ENCODE measurements at places on chromosomes 5 and 9. TPM values are rescaled to one million over a fixed set of nuclear protein-coding genes. Genes with fewer than 3 reads are reported as not detected.

Gene HCN1
- polyA plus RNA-seq, result not detected

GRCh38 chr9:79057576-79057975 lies 514.2 kb upstream of the TLE4 start:
- no peak for DNase-seq

- peak; percentile 4 for DNase-seq
Observed at GRCh38 chr5:64074533-64074932, 91.1 kb upstream of the RNF180 start.

GRCh38 chr9:86829496-86830046 lies 117.7 kb downstream of the GAS1 start:
- no peak for DNase-seq

DNA sequence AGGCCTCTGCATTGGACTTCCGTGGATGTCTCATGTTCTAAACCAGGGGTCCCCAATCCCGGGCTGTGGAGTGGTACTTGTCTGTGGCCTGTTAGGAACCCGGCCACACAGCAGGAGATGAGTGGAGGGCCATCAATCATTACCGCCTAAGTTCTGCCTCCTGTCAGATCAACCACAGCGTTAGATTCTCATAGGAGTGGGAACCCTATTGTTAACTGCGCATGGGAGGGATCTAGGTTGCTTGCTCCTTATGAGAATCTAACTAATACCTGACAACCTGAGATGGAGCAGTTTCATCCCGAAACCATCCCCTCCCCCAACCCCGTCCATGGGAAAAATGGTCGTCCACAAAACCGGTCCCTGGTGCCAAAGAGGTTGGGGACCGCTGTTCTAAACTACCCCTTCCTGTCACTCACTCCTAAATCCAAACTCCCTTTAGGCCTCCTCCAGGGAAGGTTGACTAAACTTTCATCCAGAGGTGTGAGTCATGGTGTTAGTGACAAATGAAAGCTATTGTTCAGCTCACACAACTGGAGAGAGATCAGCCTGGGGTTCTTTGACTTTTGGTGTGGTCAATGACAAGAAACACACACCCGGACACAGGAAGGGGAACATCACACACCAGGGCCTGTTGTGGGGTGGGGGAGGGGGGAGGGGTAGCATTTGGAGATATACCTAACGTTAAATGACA lies 9.5 kb downstream of the KCNV2 start:
- no peak for DNase-seq

Gene FOXD4L4
- polyA plus RNA-seq, result 0.12 TPM

GRCh38 chr9:137388589-137389427 lies 34.2 kb downstream of the EXD3 start:
- DNase-seq, result no peak

DNA sequence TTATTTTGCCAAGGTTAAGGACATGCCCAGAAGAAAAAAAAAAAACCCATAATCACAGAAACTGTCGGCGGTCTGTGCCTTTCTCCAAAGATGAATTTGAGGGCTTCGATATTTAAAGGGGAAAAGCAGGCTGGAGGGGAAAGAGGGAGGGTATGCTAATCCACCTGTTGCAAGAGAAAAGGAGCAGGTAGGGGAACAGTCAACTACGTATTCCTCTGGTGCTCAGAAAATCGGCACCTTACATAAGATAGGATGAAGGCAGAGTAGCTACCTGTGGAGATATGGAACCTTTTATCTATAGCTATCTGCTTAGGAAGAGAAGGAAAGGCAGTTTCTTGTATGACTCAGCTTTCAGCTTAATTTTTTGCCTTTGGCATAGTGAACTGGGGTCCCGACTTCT lies 77.7 kb downstream of the PTCD2 start:
- no peak for DNase-seq

- no peak for DNase-seq
Observed at GRCh38 chr9:12716823-12717600, 23.8 kb downstream of the TYRP1 start.

Gene IFNE
- not detected for polyA plus RNA-seq

DNA sequence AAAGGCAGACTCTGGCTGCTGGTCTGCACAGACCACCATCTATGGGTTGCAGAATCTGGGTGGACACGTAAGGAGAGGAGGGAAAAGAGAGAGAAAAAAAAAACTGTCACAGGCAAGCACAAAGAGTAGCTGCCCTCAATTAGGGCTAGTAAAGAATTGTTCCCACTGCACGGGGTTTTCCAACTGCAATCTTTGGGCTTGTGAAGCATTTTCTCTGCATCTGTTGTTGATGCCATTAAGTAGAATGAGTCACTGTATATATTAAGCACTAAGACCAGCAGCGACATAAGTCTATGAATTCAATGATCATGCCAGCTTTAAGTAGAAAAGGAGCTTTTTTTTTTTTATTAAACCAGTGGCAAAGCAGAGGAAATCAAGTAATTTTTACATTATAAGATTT lies 40.2 kb downstream of the MED10 start:
- DNase-seq, result no peak

DNA sequence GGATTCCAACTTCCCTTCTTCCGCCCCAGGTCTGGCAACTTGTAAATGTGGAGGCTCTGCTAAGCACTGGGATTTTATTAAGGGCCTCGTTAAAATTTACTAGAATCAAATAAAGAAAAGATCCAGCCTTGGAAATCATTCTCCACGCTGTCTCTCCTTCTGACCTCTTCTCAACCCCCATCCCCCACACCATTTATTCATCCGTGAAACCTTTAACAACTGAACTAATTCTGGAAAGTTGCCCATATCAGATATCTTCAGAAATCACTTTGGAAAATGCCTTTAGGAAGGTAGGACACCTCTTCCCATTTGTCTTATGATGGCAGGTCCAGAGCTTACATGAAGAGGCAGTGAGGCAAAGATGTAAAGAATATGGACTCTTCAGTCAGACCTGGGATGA lies 288.5 kb downstream of the SLIT3 start:
- DNase-seq, result no peak

Gene SLC27A4
- 21.7 TPM for polyA plus RNA-seq

DNA sequence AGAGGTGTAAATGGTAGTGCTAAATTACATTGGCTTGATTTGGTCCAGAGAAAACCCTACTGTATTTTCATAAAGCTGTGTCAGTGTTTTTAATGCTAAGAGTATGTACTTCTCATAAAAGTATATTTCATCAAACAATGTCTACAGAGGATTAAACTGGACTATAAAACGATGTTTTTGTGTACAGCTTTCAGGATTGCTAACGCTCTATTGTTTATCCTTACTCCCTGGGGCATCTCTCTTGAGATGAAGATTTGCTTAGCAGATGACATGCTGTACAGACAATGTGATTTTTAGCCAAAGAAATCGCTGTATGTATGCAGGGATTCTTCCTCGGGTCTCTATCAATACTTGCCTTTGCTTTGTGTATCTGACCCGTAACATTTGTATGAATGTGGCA lies 216.0 kb downstream of the FBXL7 start:
- DNase-seq, result no peak

DNA sequence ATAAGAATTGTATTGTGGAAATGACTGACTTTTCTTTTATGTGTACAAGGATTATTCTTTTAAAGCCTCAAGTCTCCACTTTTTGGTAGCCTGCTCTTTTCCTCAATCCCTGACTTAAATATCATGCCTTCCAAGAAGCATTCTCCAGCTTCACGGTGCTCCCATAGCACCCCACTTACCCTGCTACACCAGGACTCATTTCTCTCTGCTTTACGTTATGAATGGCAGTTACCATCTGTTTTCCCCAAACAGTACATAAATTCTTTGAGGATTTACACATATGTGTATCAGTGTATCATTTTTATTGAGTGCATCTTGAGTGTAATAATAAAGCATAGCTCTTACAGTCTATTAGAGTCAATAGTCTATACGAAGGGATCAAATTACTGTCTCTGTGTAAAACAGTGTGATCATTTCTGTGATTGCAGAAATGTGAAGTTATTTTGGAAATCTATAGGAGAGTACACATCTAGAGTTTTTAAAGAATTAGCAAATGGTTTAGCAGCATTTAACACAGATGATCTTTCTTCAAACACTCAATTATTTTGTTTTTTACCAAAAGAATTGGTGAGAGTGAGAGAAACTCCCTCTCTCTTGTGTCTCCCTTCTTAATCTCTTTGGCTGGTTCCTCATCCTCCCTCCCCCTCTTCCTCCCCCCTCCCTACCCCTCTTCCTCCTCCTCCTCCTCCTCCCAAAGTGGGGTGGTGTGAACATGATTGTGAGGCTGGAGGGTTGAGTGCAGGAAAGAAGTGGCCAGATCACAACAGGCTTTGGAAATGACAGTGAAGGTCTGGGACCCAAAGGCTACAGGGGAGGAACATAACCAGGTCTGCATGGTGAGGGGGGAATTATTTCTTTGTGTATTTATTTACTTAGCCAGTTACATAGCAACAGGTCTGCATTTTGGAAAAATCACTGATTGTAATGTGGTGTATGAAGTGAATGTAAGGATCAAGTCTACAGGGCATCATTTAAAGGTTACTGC lies 27.6 kb upstream of the ECM2 start:
- DNase-seq, result no peak

- DNase-seq, result no peak
Observed at GRCh38 chr9:135850737-135851136, 56.6 kb downstream of the CAMSAP1 start.

- DNase-seq, result no peak
Observed at GRCh38 chr5:32572778-32573480, 12.4 kb upstream of the SUB1 start.

Gene SLC6A18
- 4.6 TPM for polyA plus RNA-seq

Gene IFNB1
- not detected for polyA plus RNA-seq

- DNase-seq, result no peak
Observed at GRCh38 chr5:136113606-136114005, 19.0 kb upstream of the SMAD5 start.

- no peak for DNase-seq
Observed at GRCh38 chr5:170501361-170501760, 2.5 kb upstream of the KCNIP1 start.

DNA sequence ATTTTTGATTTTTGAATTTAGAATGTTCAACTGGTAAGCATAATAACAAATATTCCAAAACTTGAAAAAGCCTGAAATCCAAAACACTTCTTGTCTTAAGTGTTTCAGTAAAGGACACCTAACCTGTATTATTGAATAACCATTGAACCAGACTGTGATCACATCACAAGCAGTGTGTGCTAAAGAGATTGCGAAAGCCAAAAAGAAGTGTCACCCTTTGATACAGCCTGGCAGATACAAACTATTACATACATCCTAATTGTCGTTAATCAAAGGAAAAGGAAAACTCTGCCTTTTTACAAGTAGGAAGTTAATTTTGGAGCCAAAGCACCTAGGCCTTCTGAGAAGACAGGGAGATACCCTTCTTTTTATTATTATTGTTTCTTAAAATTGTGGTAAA lies 8.4 kb upstream of the FAM120AOS start:
- no peak for DNase-seq

DNA sequence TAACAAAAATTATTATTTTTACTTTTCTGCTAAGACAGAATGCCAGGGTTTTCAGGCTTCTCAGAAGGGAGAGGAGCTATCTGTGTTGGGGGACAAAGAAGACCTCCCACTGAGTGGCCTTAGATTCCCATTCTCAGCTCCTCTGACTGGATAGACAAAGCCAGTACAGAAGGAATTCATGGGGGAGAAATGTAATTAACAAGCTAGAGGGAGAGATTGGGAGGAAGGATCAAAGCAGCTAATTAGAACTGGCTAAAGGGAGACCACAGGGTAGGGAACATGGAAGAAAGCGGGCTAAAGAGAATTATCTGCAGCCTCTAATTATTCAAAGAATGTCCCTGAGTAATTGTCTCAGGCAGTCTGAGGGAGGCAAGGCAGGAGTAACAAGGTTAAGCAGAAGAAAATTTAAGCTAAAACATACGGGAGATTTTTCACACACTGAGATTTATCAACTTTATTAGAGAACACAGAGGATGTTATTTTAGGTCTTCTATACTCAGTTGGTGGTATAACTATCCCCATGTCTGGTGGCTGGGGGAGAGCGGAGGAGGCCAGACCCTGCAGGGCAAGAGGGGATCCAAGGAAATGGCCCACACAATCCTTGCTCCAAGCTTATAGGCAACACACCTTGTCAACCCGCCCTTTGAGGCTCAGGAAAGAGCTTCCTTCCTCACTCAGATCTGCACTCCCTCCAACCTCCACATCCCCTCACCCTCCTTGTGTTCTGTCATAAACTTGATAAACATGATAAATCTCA lies 87.7 kb upstream of the LRRTM2 start:
- DNase-seq, result no peak

- no peak for DNase-seq
Observed at GRCh38 chr5:33781286-33781685, 110.5 kb downstream of the ADAMTS12 start.

Gene THBS4
- 18.8 TPM for polyA plus RNA-seq

DNA sequence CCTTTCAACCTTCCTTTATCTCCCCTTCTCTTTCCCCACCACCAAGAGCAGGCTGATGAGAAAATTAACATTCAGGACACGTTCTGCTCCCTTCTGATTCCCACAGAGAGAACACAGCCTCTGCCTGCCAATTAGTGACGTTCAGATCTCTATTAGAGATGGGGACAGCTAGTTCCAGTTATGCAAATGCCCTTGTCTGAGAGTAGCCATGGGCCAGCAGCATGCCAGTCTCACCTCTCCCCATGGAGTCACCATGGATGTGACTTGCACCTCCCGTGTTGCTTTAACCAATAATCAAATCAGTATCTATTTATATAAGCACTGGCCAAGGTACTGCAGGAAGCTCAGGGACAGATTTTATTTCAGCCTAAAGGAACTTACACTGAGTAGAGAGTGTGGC lies 61.3 kb downstream of the KCNIP1 start:
- DNase-seq, result no peak

DNA sequence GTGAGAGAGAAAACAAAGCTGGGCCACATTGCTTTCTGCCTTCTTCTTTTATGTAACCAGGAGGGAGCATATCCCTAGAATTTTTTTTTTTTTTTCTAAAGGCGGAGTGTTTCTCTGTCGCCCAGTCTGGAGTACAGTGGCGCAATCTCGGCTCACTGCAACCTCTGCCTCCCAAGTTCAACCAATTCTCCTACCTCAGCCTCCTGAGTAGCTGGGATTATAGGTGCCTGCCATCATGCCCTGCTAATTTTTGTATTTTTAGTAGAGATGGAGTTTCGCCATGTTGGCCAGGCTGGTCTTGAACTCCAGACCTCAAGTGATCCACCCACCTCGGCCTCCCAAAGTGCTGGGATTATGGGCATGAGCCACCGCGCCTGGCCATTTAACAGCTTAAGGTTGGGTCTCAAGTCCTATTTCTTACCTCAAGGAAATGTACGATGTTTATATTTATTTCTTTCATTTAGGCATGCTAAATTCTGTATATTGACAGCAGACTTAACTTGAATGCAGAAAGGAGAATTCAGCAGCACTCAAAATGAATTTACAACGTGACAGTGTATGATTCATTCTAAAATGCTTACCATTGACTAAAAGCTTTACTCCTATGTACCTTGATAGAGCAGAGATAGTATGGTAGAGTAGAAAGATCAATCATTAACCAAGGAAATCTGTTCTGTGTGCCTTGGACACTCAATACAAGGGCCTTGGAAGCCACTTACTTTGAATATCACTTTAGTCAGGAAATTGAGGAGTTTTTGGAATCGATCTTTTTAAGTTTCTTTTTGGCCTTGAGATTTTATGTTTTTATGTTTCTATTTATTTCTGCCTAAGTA lies 100.9 kb downstream of the F2RL2 start:
- DNase-seq, result no peak

DNA sequence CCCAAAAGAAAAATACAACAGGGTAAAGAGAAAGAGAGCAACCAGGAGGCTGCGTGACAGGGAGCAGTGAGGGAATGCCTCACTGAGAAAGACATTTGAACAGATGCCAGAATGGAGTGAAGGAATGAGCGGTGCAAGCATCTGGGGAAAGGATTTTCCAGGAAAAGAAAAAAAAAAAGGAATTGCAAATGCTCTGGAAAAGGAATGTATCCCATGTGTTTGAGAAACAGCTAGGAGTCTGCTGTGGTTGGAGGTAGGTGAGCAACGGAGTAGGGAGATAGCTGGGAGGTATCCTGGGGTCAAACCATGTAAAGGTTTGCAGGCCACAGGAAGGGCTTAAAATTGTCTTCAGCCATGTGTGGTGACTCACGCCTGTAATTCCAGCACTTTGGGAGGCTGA lies 23.6 kb upstream of the CEMIP2 start:
- DNase-seq, result no peak

Data from renal cortex interstitium (tissue), 15 donors.